Activated CD4-positive, alpha-beta T cell treated with anti-CD3 and anti-CD28 coated beads, Interleukin-2, amount 10 ng/mL, durations not matched to agents 7 days and 5 days (primary cell): ENCODE measurements at places on chromosomes 3 and 15. TPM values are rescaled to one million over a fixed set of nuclear protein-coding genes. Genes with fewer than 3 reads are reported as not detected.

DNA sequence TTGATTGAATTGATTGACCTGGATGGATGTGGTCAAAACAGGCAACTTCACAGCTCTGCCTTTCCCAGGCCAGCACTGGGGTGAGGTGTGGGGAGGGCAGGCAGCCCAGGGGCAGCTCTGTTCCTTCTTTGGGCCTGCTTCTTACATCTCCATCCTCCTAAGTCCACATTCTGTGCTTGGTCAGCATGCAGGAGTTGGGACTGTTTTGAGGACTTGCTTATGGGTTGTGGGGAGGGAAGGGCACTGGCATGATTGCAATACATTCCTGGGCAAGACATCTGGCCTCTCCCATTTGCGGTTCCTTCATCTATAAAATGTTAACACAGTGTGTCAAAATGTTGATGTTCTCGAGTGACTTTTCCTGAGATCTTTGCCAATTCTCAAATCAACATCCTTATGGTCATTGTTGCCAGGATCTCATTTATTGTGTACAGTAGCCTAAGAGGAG is 84.1 kb downstream of the ST6GAL1 start:
- DNase-seq, result no peak
- no peak overlapping the region for H3K4me3 ChIP-seq
- no peaks in the 10 kb centered on the region for H3K27me3 ChIP-seq

- H3K27ac ChIP-seq, result no peak overlapping the region
- H3K27me3 ChIP-seq, result no peaks in the 10 kb centered on the region
- peak; percentile 24 for DNase-seq
- no peak overlapping the region for H3K4me3 ChIP-seq
These were observed 15.4 kb downstream of the DPH3 start for GRCh38 chr3:16249336-16249735.

GRCh38 chr3:170096342-170096741 is 58.5 kb downstream of the GPR160 start:
- no peak for DNase-seq
- peaks cover 7% of the 10 kb centered on the region for H3K4me1 ChIP-seq
- no peak overlapping the region for H3K4me3 ChIP-seq
- no peaks in the 10 kb centered on the region for H3K27me3 ChIP-seq
- no peak overlapping the region for H3K27ac ChIP-seq
- H3K36me3 ChIP-seq, result peaks cover 75% of the 10 kb centered on the region

GRCh38 chr15:70614221-70614620 is 149.1 kb downstream of the UACA start:
- DNase-seq, result no peak
- peaks cover 10% of the 10 kb centered on the region for H3K27me3 ChIP-seq
- H3K4me1 ChIP-seq, result no peaks in the 10 kb centered on the region
- H3K4me3 ChIP-seq, result no peak overlapping the region

DNA sequence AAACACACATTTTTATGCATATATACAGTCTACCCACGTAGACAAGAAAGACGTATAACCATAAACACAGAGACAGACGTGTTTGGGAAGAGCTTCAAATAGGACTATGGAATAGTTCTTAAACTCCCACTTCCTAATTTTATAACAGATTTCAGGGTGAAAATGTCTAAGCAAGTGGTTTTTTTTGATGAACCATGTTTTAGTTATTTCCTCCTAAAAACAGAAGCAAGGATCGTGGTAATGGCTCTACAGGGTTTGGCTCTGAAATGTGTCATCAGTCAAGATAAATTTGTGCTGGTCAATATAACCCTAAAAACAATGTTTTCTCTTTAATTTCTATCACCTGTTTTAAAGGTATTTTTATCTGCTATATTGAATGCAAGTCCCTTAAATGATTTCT is 58.2 kb downstream of the FMN1 start:
- H3K27me3 ChIP-seq, result peaks cover 7% of the 10 kb centered on the region
- no peak overlapping the region for H3K4me3 ChIP-seq
- H3K36me3 ChIP-seq, result no peaks in the 10 kb centered on the region
- no peak overlapping the region for H3K27ac ChIP-seq
- DNase-seq, result no peak

DNA sequence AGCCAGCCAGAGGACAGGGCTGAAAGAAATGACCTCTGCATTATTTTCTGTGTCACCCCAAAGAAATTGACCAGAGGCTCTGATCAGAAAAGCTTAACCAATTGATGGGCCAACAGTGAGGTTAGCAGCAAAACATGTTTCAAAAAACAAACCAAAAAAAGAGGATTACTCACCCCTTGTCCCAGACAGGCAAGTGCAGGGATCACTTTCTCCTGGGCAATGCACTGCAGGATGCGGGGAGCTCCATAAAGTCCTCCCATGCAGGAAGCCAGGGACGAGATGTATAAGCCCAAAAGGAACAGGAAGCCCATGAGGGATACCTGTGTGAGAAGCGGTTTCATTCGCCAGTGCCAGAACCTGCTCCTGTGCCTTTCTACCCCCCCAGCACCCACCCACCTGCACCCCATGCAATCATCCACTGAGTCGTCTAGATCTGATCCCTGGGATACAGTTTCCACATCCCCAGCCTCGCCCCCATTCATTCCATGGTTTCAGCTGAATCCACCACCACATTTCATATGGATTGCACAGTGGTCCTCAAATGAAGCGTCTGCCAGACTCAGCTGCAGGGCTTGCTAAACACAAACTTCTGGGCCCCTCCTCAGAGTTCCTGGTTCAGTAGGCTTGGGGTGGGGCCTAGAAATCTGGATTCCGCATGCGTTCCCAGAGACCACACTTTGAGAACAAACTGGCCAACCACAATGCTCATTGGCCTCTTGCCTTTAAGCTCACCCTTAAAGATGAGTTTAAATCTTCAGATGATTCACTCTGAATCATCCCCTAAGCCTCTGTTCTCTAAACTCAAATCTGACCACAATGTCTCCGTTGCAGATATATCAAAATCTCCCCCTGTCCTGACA is 54.4 kb upstream of the HEG1 start:
- H3K4me3 ChIP-seq, result no peak overlapping the region
- peaks cover 23% of the 10 kb centered on the region for H3K4me1 ChIP-seq
- peaks cover 32% of the 10 kb centered on the region for H3K27me3 ChIP-seq
- H3K27ac ChIP-seq, result no peak overlapping the region

GP5 gene
- 1.1 TPM for total RNA-seq

ZBBX gene
- not detected for total RNA-seq

ROPN1 gene
- not detected for total RNA-seq

DUOX1 gene
- total RNA-seq, result not detected

CFAP44 gene
- 6.9 TPM for total RNA-seq

GABRB3 gene
- total RNA-seq, result not detected

ACP3 gene
- total RNA-seq, result not detected

TPM1 gene
- total RNA-seq, result 4.0 TPM
